ENCODE measurements at places on chromosomes 6 and 20.

DNA sequence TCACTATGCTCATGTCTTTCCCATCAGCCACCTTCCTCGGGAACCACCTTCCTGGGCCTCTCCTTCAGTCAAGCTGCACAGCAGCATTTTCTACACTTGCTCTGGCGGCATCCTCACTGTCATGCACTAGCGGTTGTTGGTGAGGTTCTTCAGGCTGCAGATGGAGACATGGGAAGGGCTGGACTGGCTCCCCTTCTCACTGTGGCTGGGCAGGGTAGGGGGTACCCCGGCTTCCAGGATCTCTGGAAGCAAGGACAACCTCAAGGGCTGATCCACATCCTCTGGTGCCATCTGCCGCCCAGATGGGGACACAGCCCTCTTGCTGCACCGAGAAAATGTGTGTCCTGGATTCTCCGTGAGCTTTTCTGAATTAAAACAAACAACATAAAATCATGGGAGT, 180.1 kb upstream of the RNF24 start:
- no peak overlapping the region for H3K27ac ChIP-seq
- no peak for DNase-seq
- peaks cover 17% of the 10 kb centered on the region for H3K27me3 ChIP-seq
- no peaks in the 10 kb centered on the region for H3K36me3 ChIP-seq
- no peaks in the 10 kb centered on the region for H3K4me1 ChIP-seq

DNA sequence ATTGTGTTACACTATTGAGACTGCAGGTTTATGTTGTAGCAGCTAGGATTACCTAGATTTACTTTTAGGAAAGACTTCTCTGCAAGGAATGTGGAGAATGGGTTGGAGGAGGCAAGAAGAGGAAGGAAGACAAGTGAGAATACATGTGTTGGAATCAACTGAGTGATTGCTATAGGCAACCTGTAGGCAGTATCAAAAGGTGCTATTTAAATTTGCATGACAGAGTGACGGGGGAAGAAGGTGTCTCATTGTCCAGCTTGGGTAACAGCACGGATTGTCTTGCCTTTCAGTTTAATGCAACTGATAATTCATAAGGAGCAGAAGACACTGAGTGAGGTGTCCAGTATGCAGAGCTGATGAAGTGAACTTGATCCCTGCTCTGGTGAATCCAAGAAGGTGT, 19.4 kb downstream of the SERPINB9 start:
- no peak overlapping the region for H3K4me3 ChIP-seq
- H3K27ac ChIP-seq, result no peak overlapping the region
- H3K36me3 ChIP-seq, result no peaks in the 10 kb centered on the region

GRCh38 chr6:6217855-6218758, 102.4 kb downstream of the F13A1 start:
- no peaks in the 10 kb centered on the region for H3K27me3 ChIP-seq
- H3K4me1 ChIP-seq, result no peaks in the 10 kb centered on the region
- no peaks in the 10 kb centered on the region for H3K36me3 ChIP-seq
- no peak overlapping the region for H3K27ac ChIP-seq

DNA sequence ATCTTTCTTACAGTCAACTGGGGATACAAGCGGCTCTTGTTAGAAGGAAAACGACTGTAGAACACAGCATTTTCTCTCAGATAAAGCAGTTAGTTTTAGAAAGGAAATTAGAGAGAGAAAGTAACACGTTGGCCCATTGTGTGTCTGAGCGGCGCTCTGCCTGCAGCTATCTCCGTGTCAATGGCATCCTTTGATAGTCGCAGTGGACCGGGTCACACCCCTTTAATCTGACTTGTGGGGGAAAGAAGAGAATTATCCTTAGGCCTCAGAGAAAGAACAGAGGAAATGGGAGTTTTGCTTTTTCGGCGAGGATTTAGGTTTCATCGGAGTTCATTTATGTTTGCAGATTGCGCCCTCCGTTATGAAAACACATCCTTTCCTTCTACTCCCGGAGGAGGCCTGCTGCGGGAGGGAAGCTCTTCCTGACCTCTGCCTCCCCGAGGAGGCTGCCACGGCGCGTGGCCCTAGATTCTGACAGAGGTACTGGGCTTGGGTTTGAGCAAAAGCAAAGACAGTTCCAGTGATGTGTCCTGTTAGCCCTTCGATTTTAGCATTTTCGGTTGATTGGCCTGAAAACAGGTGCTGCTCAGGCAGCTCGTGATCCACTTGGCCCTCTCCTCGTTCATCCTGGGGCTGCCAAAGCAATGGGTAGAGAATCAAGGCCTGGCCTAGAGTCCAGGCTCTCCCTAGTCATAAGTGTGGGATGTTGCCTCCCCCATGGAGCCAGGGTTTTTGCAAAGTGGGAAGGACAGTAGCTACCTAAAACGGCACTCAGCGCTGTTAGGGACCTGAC, 74.9 kb downstream of the ZDHHC14 start:
- H3K4me1 ChIP-seq, result peaks cover 7% of the 10 kb centered on the region
- H3K27me3 ChIP-seq, result no peaks in the 10 kb centered on the region
- peaks cover 2% of the 10 kb centered on the region for H3K36me3 ChIP-seq
- no peak overlapping the region for H3K4me3 ChIP-seq

- DNase-seq, result peak; percentile 29
- no peak overlapping the region for H3K4me3 ChIP-seq
- H3K4me1 ChIP-seq, result peaks cover 24% of the 10 kb centered on the region
- H3K36me3 ChIP-seq, result no peaks in the 10 kb centered on the region
These were observed 104.4 kb downstream of the NCR2 start for GRCh38 chr6:41439524-41440418.

Measured in T-cell (primary cell).